ENCODE measurements at places on chromosomes 4 and X.

- DNase-seq, result no peak
Measured at GRCh38 chrX:11787564-11787963, 29.5 kb downstream of the MSL3 start.

- DNase-seq, result no peak
Measured at GRCh38 chr4:15702941-15703403, at the start of gene BST1. Gene BST1 (plus strand): TSS chr4:15703065. CDS start chr4:15703145, 80 bp downstream.

DNA sequence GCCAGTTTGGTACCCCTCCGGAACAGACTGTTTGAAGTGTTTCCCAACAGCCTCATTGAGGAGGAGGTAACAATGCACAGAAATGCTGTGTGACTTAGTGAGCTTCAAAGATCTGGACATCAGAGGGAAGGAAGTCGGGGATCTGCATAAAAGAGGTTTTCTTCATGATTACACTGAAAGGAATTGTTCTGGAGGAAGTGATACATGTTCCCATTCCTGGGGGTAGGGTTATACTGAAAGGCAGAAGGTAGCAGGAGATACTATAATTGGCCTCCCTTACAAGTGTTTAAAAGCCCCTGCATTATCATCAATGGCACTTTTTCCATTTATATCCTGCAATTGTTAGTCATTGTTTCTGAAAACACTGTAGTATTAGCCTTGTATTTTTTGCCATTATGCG lies 94.0 kb upstream of the DKK2 start:
- DNase-seq, result no peak

- DNase-seq, result no peak
Measured at GRCh38 chrX:153628129-153628528, 18.9 kb upstream of the DUSP9 start.

DNA sequence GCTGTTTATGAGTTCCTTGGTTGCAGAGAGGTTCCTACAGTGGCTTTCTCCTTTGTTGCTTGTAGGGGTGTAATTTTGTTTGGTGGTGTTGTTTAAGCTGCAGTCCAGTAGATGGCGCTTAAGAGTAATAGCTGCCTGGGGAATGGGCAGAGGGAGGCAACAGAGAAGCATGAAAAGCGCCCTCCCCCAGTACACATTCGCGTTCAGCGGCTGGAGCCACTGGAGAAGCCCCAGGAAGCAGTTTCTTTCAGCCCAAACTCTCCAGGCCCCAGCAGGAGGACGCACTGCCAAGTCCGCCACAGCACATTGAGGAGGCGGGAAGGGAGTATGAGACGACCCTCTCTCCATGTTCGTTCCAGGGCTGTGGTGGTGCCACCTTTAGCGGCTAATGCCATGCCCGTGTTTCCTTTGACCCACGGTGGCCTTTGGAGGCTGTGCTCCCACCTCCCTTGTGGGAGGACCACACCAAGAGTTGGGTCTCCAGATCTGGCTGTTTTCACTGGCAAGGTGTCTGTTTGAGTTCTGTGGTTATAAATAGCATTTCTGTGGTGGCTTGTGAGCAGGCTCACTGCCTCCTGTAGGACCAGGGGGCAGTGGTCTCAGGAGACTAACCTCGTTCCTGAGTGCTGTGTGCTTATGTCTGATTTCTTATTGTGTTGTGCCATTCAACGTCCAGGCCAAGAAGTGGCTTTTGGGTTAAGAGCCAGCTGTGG lies 252.3 kb downstream of the ARHGAP10 start:
- no peak for DNase-seq

- DNase-seq, result no peak
Measured at GRCh38 chr4:153616006-153616555, 68.0 kb upstream of the TLR2 start.

- DNase-seq, result no peak
Measured at GRCh38 chr4:122700178-122700725, 32.3 kb upstream of the BBS12 start.

GRCh38 chrX:133909888-133910287 lies 75.5 kb downstream of the GPC3 start:
- DNase-seq, result no peak

GRCh38 chr4:158807691-158808090 lies 38.9 kb downstream of the FNIP2 start:
- DNase-seq, result no peak

DNA sequence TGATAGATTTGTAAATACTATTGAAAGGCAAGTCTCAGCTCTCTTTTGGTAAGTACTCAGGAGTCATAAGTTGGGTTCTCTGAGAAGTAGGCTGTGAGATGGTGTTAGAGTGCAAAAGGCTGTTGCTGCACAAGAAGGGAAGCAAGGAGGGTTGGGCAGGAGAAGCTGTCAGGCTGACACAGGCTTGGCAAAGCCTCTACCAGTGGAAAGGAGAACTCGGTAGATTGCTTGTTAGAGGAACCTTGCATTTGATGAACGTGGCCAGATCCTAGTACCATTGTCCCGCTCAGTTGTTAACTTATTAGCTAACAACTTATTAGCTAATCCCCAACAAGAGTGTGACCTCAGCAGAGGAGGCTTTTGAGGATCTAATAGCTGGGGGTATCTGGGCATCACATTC lies 449.3 kb upstream of the BOD1L1 start:
- DNase-seq, result no peak

DNA sequence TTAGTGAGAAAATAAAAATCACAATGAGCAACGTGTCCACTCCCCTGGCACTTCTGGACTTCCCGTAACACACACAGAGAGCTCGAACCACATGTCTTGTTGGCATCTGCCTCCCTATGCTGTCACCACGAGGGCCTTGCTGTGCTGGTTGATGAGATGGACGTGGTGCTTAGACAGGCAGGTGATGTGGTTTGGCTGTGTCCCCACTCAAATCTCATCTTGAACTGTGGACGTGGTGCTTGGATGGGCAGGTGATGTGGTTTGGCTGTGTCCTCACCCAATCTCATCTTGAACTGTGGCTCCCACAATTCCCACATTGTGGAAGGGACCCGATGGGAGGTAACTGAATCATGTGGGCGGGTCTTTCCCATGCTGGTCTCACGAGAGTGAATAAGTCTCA lies 40.0 kb downstream of the FGFRL1 start:
- no peak for DNase-seq
